ENCODE measurements at places on chromosomes 1 and 21.

DNA sequence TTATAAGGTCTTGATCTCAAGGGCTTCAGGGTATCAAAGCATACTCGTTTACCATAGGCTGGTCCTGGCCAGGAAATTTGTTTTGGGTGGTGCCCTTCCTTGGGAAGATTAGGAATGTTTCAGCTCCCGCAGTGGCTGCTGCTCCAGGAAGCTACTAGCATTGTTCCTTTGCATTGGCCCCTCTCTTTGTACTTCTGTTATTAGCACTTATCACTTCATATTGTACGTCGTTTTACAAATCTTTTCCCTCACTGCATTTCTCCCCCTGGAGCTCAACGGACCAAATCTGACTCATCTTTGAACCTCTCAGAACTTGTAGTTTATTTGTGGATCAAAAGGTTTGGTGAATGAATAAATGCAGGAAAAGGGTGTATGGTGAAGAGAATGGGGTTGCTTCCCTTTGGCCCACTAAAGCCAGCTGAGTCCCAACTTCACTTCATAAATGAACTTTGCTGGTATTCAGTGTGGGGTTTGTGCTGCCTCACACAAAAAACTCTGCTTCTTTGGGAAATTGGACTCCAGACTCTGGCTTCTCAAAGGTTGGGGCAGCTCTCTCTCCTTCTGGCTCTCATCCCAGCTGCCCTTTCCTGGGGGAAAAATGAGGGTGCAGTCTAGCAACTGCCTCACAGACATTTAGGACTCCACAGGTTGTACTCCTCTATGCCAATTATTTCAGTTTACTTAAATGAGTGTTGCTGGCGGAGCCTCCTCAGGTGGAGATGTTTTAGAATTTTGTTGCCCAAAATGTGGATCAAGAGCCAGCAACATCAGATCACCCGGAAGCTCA, 5.9 kb downstream of the GNAT2 start:
- no peak for DNase-seq

- DNase-seq: no peak
These were observed 5.3 kb downstream of the COL18A1 start for GRCh38 chr21:45410151-45410864.

GRCh38 chr1:209840611-209841010, 12.8 kb downstream of the UTP25 start:
- no peak for DNase-seq

GRCh38 chr1:198756470-198756869, 117.6 kb downstream of the PTPRC start:
- no peak for DNase-seq

DNA sequence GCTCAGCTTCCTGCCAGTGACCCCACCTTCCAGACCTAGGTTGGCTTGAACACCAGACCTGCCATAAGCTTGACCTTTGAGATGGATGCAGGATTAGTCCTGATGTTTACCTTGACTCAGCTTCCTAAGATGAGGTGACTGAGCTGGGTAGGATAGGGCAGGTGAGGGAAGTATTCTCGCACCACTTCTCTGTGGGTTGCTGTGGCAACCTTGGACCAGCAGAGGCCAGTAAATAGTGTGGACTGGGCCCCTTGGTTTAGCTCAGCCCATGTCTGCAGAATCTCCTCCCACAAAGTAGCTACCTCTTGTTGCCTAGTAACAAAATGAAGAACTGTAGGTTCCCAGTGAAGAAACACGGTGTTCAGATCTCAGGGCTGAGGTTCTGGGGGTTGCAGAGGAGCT, 8.4 kb downstream of the RPS6KA1 start:
- no peak for DNase-seq

- no peak for DNase-seq
These were observed 385.9 kb downstream of the GPATCH2 start for GRCh38 chr1:217244971-217245370.

DNA sequence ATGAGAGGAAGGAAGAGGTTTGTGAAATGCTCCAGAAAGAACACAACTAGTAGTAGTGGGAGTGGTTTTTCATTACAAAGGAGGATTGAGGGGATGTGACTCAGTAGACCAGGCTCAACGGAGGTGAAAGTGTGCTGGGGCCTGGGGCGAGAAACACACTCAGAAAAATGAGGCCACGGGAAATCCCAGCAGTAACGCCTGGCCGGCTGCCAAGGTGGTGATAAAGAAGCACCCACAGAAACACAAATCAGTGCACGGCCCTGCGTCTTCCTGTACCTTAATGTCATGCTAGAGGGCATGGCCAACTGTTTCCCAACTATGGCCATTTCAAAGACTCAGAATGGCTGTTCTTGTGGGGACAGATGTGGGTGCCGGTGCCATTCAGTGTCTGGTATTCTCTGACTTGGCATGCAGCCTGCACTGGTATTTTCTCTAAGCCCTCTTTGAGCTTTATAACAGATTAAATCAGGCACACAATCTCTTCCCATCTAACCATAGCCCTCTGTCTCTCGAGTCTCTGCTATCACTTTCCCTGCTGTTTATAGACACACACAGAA, 38.2 kb downstream of the URB2 start:
- DNase-seq: peak; percentile 38

- no peak for DNase-seq
These were observed 182.9 kb upstream of the FGGY start for GRCh38 chr1:59113876-59114457.

GRCh38 chr1:241985787-241986186, 13.1 kb downstream of the MAP1LC3C start:
- no peak for DNase-seq

DNA sequence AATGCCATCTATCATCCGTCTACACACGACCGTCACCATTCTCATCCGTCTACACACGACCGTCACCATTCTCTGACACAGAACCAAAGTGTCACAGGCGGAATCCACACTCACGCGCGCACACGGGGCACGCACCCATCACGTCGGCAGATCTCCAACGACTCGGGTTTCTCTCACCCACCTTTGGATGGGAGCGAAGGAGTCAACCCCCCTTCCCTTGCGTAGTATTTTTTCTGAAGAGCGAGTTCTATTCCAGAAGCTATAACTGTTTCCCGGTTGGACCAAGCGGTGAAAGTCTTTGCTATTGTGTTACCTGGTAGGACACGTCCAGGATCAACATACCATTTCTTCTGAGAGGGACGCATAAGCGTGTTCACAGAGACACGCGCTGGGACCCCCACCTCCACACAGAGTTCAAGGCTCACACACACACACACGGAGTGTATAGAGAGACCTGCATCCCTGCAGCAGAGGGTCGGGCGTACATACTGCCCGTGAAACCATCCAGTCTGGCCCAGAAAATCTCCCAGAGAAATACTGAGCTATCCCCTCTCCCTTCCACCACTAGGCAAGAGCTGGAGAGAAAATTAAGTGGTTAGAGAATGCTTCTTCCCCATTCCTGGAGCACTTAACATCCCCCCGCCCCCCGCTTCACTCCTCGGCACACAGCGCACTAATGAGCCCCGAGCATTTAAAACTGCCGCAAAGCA, 741 bp downstream of the DUSP10 start:
- no peak for DNase-seq

DNA sequence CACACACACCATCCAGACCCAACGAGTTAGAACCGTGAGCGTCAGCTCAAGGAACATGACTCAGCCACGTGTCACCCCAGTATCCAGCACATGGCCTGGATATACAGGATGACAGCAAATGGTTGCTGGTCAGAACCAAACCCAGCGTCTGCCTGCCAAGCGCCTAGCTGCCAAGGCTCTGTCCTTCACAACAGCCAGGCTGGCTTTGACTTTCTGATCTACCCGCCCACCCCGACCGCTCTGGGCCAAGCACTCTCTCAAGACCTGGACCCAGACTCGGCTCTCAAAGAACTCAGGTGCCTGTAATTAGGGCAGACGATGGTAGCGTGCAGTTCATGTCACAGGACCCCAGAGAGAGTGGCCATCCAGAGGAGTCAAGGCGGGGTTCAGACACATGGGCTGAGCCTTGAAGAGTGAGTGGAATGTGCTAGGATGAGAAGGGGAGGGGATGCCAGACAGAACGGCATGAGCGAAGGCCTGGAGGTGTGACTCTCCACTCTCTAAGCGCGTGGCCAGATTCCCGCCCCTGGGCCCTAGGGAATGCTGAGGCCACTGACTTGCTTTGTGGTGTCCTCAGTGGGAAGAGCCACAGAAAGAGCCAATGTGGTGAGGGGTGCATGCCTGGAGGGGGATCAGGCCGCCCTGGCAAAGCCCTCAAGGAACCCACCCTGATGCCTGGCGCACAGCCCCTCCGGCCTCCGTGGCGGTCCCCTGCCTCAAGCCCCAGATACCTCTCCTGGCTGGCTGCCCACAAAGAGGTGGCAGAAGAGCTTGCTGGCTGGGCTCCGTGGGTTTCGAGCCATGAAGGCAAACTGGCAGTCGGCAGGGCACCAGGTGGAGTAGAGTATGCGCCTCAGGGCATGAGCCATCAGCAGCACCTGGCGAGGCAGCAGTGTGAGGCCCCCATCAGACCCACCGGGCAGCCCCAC, 7.0 kb downstream of the SH2D5 start:
- no peak for DNase-seq

GRCh38 chr1:234980645-234981396, 147.8 kb downstream of the TOMM20 start:
- peak; percentile 35 for DNase-seq

- DNase-seq: no peak
These were observed 28.4 kb upstream of the CD2 start for GRCh38 chr1:116725798-116726197.

DNA sequence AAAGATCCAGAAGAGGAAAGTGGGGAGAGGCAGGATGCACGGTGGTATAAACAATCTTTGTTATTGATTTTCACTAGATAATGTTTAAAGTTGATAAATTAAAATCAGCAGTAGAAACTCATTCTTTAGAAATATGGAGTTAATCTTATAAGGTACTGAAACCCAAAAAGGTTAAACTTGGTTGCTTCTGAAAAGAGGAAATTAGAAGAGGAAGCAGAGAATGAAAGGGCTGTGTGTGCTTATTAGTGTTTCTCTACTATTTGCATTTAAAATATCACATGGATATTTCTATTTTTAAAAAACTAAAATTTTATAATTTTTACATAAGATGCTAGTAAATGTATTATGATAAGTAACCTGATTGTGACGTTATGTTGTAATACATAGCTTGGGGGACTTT, 24.4 kb downstream of the C1orf141 start:
- DNase-seq: no peak

- no peak for DNase-seq
These were observed 476.3 kb upstream of the RUNX1 start for GRCh38 chr21:35525443-35525842.

GRCh38 chr1:156496211-156496761, 4.3 kb downstream of the MEF2D start:
- DNase-seq: no peak

DNA sequence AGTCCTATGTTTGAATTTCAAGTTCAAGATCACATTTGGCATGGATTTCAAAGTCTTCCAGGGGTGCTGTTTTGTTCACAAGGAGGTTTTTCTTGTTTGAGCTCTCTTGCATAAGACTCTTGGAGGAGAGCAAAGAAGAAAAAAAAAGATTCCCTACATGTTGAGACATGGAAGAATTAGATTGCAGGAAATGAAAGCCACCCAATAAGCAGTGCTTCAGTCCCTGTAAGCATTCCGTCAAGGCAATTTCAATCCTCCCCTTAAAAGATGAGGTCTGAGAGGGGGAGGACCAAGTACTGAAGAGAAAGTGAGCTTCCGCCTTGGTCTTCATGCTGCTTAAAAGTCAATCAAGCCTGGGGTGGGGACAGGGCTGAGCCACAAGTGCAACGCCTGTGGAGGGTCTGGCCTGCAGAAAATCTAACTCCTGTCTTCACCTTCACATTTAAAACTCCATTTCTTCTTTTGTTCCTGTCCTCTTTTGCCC, 50.2 kb downstream of the LPAR3 start:
- DNase-seq: no peak

DNA sequence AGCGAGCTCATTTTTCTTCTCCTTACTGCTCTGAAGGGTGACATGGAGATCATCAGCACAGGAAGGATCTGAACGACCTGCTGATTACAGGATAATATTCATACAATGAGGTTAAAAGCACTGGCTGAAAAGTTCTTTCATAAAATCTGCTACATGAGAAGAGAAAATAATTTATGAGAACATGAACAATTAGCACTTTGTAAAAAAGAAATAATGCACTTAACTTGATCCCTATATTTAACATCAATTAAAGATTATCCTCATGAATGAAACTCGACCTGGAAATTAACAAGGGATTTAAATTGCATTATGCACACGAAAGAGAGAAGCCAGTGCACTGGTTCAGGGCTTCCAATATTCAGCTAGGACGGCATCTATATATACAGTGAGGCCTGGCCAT, 46.6 kb downstream of the RRAGC start:
- no peak for DNase-seq

DNA sequence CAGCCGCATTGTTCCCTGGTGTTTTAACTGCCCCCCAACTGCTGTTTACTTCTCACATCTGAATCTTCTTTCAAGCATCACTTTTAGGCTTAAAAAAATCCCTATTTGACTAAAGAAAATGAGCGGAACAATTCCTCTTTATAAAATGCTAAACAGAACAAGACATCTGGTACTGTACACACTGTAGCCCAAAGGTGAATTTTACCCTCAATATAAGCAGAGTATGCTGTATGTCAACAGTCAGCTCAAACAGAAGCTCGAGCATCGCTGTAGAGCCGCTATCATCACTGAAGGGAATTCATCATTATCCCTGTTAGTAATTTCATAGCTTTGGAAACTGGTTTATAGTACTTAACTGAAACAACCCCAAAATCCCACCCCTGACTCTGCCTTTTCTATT, 85.3 kb downstream of the LRRC8D start:
- no peak for DNase-seq

DNA sequence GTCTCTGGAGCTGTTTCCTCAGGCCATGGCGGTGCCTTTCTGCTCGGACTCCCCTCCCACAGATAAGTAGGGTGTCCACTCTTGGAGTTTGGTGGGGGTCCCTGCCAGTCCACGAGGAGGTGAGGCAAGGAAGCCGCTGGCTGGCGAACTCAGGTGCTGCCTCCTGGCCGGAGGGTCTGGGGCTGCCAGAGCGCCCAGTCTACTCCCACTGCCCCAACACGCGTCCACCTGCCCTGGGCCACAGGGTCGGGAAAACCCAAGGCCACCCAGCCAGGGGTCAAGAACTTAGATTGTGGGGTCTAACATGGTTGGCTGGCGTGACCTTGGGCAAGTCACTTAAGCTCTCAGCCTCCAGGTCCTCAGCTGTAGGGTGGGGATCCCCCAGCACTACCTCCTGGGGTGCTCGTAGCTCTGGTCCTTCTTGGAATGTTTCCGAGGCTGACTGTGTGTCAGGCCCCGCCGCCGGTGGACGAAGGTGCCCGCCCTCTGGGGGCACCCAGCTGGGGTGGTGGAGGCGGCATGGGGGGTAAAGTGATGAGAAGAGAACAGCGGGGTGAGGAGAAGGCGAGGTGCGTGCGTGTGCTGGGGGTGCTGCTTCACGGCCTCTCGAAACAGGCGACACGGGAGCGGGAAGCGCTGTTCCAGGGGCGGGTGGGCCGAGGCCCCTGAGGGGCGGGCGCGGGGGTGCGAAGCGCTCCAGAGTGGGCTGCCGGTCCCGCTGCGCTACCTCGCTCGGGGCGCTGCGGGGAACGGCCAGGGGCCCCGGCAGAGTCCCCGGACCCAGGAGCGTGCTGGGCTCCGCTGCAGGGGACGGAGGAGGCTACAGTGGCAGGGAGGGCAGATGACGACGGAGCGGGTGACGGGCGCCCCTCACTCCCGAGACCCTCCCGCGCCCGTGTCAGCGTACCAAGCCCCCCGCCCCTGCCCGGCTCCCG, 1.2 kb downstream of the SH2D5 start:
- DNase-seq: no peak
